ENCODE measurements at places on chromosomes 4 and X. TPM values are rescaled to one million over a fixed set of nuclear protein-coding genes. Genes with fewer than 3 reads are reported as not detected.

The CPZ gene
- total RNA-seq: 6.3 TPM

The STATH gene
- not detected for total RNA-seq

- no peaks in the 10 kb centered on the region for H3K36me3 ChIP-seq
- no peaks in the 10 kb centered on the region for H3K4me1 ChIP-seq
- DNase-seq: peak; percentile 72
- H3K27ac ChIP-seq: peak overlapping the region; percentile 30
- no peak overlapping the region for H3K4me3 ChIP-seq
Measured at GRCh38 chr4:174394915-174395314, 111.2 kb downstream of the CEP44 start.

- H3K36me3 ChIP-seq: no peaks in the 10 kb centered on the region
- H3K4me3 ChIP-seq: no peak overlapping the region
- no peak overlapping the region for H3K27ac ChIP-seq
- no peak for DNase-seq
Measured at GRCh38 chr4:144353292-144353691, 212.8 kb upstream of the GYPA start.

DNA sequence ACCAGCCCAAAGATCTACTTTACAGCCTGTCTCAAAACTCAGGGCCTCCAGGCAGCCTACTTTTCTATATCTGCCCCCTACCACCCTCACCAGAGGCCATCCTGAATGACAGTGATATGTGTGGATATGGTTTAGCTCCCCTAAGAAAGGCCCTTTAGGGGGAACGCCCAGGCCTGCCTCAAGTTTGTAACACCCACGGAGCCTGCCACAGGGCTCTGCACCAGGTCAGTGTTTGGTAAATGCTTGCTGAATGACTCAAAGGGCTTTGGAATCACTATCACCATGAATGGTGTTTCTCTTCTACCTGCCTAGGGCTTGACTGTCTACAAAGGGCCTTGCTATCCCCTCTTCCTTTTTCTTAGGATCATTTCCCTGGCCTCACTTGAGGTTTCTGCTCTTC is 11.3 kb upstream of the LONRF3 start:
- no peak overlapping the region for H3K4me3 ChIP-seq
- no peaks in the 10 kb centered on the region for H3K27me3 ChIP-seq
- no peaks in the 10 kb centered on the region for H3K36me3 ChIP-seq
- no peak overlapping the region for H3K27ac ChIP-seq
- no peaks in the 10 kb centered on the region for H3K4me1 ChIP-seq
- DNase-seq: no peak

DNA sequence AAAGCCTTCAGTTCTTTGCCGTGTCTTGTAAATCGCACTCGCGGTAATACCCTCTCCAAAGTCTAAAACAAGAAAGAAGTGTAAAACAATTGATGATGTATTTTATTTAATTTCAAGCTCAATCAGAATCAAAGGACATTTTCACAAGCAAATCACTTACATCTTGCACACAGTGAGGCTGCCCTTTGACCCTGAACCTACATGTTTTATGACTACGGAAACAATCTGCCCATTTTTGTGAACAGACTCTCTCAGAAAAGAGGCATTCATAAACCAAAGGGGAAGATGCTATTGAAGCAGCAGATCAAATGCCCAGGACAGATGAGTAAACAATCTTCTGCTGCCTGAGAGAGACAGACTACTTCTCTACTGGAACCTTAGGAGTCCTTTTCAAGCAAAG is 76.0 kb upstream of the DDX60 start:
- H3K27me3 ChIP-seq: no peaks in the 10 kb centered on the region
- H3K36me3 ChIP-seq: peaks cover 4% of the 10 kb centered on the region
- no peak for DNase-seq
- no peaks in the 10 kb centered on the region for H3K4me1 ChIP-seq
- H3K4me3 ChIP-seq: no peak overlapping the region

GRCh38 chrX:15563056-15563455 is 37.7 kb downstream of the ACE2 start:
- H3K27me3 ChIP-seq: no peaks in the 10 kb centered on the region
- no peak for DNase-seq
- no peak overlapping the region for H3K4me3 ChIP-seq
- H3K36me3 ChIP-seq: no peaks in the 10 kb centered on the region

GRCh38 chrX:18076434-18076833 is 144.3 kb downstream of the BEND2 start:
- no peaks in the 10 kb centered on the region for H3K36me3 ChIP-seq
- no peaks in the 10 kb centered on the region for H3K27me3 ChIP-seq
- H3K27ac ChIP-seq: no peak overlapping the region
- DNase-seq: no peak
- no peak overlapping the region for H3K4me3 ChIP-seq

All from astrocyte (in vitro differentiated cells and primary cell).